ENCODE measurements at places on chromosomes 7 and 10. TPM values are rescaled to one million over a fixed set of nuclear protein-coding genes. Genes with fewer than 3 reads are reported as not detected.

GRCh38 chr7:133688483-133689239 lies 435.8 kb downstream of the EXOC4 start:
- no peak for DNase-seq

The NEURL1 gene
- total RNA-seq, result 0.05 TPM

The TCERG1L gene
- total RNA-seq, result not detected

GRCh38 chr7:73663033-73663432 lies 4.6 kb upstream of the VPS37D start:
- DNase-seq, result no peak

The CDK1 gene
- 4.1 TPM for total RNA-seq

DNA sequence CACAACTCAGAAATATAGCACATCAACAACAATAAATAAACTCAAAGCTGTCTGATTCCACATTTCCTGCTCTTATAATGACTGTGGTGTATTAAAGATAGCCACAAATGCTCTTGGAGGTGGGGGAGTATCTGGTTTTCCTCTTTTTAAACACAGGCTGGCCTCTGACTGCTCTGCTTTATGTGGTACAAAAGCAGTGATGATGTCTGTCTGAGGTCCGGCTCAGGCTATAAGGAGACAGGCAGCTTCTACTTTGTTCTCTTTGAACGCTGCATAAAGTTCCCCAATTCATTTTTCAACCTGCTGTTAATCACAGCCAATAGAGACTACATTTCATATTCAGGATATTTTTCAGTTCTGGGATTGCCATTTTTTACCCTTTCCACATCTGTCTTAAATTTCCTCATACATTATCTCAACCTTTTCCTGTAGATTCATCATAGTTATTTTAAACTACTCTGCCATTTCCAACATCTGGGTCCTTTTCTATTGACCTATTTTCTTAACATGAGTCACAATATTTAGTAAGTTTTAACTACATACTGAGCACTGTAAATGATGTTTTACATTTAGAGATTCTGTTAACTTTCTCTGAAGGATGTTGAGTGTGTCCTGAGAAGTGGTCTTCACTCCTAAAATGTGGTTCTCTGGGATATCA lies 64.9 kb downstream of the CRPPA start:
- DNase-seq, result no peak

GRCh38 chr7:82053453-82054032 lies 283.7 kb upstream of the HGF start:
- no peak for DNase-seq

The NPC1L1 gene
- total RNA-seq, result 0.05 TPM

GRCh38 chr7:80488406-80488805 lies 23.5 kb downstream of the GNAT3 start:
- DNase-seq, result no peak
